SW 1271 (cell line): ENCODE measurements at places on chromosomes 6 and 20.

- DNase-seq: no peak
These were observed 47.7 kb downstream of the COL19A1 start for GRCh38 chr6:69914015-69914485.

DNA sequence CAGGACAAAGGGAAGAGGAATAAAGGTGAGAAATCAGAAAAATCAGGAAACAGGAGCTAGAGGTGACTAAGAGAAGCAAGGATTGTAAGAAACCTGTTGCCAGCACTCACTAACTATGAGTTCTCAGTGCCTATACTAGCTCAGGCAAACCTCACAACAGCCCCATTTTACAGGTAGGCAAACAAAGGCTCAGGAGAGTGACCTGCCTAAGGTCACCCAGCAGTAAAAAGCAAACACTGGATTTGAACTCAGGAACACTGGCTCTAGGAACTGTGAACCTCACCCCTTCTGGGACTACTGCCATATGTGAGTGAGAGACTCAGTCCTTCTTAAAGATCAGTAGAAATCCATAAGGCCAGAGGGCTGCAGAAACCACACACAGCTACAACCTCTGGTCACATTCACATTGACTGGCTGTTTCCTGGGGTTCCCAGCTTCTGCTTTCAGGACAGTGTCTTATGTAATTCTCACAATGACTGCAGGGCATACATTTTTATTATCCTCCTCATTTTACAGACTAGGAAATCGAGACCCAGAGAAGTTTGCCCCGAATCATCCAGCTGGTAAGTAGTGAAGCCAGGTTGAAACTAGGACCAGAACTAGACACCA is 80.7 kb upstream of the MAFB start:
- no peak for DNase-seq

DNA sequence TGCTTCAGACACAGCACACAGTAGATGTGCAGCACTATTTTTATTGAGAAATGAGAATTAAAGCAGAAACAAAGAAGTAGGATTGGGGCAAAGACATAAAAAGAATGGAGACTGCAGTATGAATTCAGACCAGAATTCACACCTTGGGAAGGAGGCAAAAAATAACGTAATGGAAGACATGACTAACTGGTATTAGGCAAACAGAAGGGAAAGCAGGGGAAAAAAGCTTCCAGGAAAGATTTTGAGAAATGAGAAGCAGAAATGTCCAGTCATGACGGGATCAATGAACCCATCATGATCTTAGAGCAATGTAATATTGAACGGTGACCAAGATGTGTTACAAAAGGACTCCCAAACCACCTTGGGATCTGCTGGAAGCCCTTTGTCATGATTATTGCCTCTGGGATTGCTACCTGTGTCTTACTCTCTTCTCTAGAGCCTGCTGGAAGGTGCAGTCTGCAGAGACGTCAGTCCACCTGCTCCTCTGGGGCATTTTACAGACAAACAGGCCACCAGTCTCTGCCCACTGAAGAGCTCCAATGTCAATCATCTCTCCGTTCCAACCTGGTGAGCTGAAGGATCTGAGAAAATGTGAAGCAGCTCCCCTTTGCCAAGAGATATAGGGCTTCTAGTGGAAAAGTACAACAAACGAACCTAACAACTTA is 8.7 kb downstream of the NUDT3 start:
- DNase-seq: no peak

GRCh38 chr20:8213831-8214587 is 81.9 kb downstream of the PLCB1 start:
- no peak for DNase-seq

- DNase-seq: no peak
These were observed 58.9 kb upstream of the L3MBTL3 start for GRCh38 chr6:129959358-129959930.

GRCh38 chr20:684676-685319 is 9.2 kb upstream of the SCRT2 start:
- no peak for DNase-seq

- no peak for DNase-seq
These were observed 15.3 kb upstream of the ZNFX1 start for GRCh38 chr20:49293122-49293521.

GRCh38 chr6:15384901-15385300 is 139.0 kb downstream of the JARID2 start:
- DNase-seq: no peak

DNA sequence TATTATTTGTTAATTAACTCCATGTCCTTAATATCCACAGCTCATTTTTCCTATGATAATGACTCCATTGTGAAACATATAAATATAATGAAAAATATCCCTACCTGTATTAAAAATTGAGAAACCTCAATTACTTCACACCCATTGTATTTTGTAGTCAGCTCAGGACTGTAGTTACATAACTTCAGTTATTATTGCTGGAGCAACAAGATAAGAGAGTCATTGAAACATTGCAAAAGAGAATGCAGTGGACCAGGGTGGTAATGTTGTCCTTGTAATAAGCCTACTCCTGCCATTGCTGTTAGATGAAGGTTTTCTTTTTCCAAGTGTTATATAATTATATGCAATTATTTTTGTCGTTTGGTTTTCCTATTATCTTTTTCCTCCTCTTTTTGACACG is 184.4 kb downstream of the PRL start:
- DNase-seq: no peak

DNA sequence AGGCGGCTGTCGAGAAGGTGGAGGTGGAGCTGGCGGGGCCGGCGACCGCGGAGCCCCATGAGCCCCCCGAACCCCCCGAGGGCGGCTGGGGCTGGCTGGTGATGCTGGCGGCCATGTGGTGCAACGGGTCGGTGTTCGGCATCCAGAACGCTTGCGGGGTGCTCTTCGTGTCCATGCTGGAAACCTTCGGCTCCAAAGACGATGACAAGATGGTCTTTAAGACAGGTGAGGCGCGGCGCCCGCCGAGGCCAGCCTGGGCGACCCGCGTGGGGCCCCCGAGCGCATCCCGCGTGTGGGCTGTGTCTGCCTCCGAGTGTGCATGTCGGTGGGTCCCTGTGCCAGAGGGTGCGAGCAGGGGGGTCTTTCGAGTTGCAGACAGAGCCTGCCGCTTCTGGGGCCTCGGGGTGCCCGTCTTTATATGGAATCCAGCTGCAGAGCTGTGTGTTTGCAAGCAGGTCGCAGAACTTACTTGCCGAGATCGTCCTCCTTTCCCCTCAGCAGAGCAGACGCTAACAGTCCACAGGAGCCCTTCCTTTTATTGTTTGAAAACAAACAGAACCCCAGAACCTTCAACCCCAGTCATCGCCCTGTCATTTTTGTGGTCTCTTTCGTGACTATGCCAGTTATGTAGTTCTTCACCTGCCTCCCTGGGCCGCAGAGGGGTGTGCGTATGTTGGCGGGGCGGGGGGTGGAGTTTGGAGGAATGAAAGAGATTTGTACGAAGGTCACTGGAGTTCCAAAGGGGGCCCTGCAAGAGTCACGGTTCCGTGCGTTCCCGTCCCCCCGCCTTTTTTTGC is 766 bp downstream of the SLC16A10 start:
- DNase-seq: no peak

DNA sequence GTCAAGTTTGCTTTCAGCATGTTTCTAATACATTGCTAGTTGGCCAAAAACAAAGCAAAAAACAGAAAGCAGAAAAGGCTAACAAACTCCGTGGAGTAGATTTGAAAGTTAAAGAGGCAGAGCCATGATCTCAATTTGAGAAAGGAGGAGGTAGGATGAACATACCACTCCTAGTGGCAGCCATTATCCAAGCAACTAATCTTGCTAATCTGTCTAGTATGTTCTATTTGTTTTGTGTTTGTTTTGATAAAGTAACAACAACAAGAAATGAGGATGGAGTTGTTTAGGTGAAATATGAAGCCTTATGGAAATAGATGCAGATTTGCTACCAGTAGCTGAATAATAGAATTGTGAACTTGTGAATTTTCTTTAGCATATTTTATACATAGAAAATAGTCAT is 295.5 kb upstream of the PRDM1 start:
- no peak for DNase-seq

DNA sequence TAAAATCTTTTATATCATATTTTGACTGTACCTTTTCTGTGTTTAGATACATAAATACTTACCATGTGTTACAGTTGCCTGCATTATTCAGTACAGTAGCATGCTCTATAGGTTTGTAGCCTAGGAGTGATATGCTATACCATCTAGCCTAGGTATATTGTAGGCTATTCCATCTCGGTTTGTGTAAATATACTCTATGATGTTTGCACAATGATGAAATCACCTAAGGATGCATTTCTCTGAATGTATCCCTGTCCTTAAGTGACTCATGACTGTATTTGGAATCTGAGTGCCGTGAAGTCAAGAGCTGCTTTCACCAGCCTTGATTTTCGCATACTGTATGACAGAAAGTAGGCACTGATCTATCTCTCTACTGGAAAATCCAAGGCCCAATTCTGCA is 129.9 kb downstream of the UTRN start:
- peak; percentile 22 for DNase-seq

- DNase-seq: no peak
These were observed 25.7 kb downstream of the HMGN3 start for GRCh38 chr6:79208816-79209215.

DNA sequence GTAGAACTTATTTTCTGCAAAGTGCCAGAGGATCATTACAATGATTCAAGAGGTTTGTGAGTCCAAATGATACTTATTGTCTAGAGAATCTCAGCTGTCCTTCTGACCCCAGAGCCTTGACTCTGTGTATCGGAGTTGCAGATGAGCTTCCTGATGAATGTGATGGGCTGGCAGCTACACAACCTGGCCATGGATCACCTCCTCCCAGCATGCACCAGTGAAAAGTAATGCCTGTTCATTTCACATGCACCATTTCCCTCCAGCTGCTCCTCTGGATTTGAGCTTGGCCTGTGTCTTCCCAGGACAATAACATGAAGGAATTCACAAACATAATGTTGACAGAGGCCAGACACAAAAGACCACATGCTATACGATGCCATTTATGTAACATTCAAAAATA is 30.0 kb downstream of the SNHG17 start:
- DNase-seq: no peak

DNA sequence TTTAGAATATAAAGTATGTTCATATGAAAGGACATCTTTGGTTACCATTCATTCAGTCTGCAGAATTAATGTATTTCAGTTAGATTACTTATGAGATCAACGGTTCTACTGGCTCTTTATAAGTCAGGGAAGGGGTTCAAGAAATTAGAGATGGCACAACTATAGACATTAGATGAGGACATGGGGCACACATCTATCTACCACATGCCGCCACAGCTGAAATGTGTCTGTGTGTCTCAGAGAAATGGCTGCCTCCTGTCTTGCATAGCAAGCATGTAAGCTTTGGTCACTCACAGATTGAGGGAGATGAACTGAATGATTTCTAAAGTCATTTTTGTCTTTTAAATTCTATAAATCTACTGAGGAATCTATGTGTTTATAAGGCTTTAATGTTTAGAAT is 128.9 kb upstream of the FAM184A start:
- no peak for DNase-seq

DNA sequence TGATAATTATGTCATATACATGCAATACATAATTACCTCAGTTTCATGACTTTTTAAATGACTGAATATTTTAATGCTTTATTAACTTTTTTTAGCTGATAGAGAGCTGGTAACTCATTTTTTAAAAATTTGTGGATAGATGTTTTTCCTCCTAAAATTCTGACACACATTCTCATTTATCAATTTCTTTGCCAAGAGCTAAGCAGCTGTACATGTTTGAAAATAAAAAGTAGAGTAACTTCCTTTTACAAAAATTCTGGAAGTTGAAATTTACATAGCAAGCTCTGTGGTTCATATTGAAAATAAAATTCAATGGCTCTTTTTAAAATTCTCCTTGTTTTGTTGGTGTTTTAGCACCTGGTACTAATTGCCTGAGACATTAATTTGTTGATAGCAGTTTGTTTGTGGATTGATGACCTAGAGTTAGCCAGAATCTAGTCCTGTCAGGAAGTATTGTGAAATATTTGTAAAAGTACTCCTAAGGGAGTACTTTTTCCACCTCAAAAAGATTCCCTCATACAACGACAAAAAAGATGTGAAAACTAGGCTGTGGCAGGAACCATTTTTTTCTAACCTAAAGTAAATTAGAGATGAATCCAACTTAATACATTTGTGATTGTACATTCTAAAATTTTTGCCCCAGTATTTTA is 621.8 kb downstream of the BCKDHB start:
- no peak for DNase-seq

- no peak for DNase-seq
These were observed 6.4 kb downstream of the NPEPL1 start for GRCh38 chr20:58698741-58699622.

DNA sequence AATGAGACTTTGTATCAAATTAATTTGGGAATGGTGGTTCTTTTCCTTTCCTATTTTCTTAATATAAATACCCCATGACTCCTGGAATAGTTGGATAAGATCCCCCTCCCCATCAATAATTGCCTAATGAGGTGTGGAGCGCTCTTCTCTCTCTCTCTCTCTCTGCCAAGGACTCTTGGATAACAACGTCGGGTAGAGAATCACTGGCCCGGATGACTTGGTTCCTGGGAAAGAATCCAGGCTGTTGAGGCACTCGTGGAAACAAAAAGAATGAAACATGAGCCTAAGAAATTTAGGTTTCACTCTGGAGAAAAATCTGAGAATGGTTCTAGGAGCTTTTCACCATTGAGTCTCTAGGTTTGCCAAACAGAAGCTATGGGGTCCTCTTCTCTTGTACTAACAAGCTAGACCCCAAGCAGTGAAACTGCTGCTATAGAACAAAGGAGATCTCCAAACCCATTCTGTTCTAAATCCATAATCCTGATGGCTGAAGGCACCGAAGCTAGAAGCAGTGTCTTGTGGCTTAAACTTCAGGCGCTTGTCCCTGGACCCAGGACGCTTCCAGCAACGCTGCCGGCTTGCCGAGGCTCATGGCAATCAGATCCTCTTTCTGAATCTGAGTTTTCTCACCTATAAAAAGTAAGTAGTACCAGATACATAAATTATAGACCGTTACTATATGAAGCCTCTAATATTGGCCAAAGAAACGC is 241.6 kb upstream of the BTBD3 start:
- DNase-seq: no peak
